ENCODE measurements at places on chromosomes 7 and 10.

- DNase-seq, result no peak
Observed at GRCh38 chr7:30164567-30164966, 29.8 kb downstream of the MTURN start.

DNA sequence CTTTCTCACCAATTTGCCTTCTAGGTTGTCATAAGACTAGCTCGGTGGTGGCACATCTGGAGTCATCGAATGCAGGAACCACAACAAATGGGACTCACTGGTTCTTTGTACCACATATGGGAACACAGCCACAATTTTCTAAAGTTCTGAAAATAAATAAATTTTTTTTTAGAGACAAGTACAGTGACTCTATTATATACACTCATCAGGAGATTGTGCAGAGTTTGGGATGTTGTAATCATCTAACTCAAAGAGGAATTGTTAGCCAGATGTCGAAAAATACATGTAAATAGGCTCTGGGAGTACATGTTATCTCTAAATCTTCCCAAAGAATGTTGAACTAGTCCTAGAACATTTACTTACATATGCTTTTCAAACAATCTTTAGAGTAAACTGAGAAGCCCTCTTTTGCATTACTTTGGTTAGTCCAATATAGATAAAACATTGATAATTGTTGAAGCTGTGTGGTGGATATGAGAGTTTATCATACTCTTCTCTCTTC, 19.6 kb upstream of the SEPTIN7 start:
- no peak for DNase-seq

- DNase-seq, result no peak
Observed at GRCh38 chr10:67086327-67087134, 160.7 kb downstream of the LRRTM3 start.

- no peak for DNase-seq
Observed at GRCh38 chr7:24401628-24402593, 117.9 kb downstream of the NPY start.

DNA sequence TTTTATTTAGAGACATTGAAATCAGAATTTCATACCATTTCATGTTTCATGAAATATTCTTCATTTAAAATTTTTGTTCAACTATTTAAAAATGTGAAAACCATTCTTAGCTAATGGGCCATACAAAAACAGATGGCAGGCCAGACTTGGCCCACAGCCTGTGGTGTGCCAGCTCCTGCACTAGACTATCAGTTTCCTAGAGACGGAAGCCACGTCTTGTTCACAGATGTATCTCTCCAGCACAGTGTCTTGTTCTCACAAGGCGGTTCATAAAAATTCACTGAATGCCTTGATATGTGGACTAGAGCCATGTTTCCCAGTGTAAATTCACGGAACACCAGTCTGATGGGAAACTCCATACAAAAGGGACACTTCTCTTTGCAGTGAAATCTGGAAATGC, 216.0 kb downstream of the KCNMA1 start:
- DNase-seq, result no peak

DNA sequence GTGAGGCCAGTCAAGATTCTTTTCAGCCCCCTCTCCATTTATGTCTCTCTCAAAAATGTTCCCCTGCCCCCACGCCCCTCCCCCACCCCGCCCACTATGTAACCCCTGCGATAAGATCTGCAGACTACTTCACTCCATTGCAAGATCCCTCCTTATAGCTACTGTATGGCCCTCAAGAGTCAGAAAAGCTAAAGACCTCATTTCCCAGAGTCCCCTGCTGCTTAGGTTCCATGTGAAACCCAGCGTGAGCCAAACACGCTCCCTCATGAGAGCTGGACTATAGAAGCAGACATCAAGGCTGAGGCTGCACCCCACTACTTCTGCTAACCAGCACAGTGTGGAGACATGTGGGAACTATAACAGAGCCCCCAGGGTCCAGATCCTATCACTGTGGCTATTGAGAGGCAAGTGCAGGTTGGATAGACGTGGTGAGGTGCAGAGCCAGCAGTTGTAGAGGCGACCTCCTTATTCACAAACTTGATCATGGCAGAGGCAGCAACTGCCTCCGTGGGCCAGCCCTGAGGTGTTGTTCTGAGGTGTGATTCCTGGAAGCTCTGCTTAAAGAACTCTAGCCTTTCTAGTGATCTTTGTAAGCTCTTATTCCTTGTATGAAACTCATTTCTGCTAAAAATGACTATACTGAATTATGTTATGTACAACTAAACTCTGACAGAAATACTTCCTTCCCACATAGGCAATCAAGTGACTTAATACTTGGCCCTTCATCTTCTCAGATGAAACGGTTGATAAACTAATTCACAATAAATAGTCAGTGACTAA, 117.0 kb upstream of the ARID5B start:
- no peak for DNase-seq

DNA sequence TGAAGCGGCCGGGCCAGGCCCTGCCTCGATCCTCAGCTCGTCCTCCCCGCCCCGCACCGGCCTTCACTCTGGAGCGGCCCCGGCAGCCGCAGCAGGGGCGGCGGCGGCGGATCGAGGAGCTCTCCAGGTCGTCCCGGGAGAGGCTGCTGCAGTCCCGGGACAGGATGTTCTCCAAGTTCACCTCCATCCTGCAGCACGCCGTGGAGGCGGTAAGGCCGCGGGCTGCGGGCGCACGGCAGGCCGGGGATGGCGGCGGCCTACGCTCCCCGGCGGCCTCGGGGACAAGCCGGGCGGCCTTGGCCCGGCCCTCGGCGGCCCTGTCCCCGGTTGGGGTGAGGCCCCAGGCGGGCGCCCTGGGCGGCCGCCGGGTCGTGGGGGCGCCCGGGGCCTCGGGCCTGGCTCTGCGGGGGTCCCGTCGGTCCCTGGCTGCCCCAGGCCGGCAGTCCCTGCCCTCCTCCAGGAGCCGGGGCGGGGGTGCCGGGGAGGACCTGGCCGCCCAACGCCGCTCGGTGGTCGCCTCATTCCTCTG, 399 bp downstream of the FHIP2A start:
- DNase-seq, result no peak

DNA sequence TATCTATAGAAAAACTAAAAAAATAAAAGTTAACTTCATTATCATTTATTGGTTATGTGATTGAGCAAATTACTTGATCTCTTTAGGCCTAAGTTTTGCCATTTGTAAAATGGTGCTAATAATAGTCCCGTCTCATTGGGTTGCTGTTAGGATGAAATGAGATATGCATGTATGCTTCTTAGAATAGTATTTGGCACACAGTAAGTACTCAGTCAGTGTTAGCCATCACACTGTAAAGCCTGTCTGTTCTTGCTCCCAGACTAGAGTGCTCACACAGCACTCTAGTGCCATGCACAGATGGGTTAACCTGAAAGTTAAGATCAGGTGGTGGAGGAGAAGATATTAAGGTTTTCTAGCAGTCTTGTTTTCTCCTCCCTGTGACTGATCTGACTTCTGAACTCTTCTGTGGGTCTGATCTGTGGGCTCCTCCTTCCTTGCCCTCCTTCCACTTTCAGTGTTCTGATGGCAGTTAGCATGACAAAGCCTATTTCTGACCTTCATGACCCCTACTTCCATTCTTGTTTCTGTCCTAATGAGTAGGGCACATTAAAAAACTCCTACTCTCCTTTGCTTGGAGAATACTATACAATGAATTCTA, 167.5 kb downstream of the RNLS start:
- no peak for DNase-seq

DNA sequence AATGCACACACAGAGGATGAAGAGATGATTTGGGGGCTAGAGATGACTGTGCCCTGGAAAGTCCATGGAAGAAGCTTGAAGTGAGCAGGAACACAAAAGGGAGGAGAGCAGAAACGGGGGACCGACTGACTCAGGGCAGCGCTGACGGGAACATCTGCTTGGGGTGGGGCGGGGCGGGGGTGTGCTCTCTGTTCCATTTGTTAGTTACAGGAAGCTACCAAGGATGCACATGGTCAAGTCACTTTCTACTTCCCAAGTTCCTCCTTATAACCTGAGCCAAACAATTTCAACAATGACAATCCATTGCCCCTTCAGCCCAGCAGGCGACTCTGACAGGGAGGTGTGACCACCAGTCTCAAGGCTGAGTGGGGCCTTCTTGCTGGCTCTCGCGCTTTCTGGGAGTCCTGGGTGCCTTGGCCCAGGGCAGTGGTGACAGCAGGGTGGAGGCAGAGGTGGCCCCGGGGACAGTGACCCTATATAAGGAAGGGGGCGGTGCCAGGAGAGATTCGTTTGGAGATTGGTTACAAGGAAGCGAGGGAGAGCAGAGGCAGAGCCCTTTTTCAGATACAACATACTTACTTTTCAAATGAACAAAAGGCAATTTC, 39.6 kb downstream of the CLEC2L start:
- DNase-seq, result no peak

- DNase-seq, result no peak
Observed at GRCh38 chr7:123679614-123680013, 23.9 kb downstream of the LMOD2 start.

GRCh38 chr10:133412381-133412711, 12.1 kb downstream of the SPRN start:
- DNase-seq, result no peak

GRCh38 chr7:23530405-23530804, 1.4 kb downstream of the TRA2A start:
- DNase-seq, result no peak

Data from HFF-Myc (cell line).